Stimulated activated naive CD8-positive, alpha-beta T cell treated with anti-CD3 and anti-CD28 coated beads, Interleukin-15, Interleukin-2, amounts not matched to agents 100 U/mL and 50 U/mL, for 24 hours (primary cell): ENCODE measurements at places on chromosomes 11 and 22.

DNA sequence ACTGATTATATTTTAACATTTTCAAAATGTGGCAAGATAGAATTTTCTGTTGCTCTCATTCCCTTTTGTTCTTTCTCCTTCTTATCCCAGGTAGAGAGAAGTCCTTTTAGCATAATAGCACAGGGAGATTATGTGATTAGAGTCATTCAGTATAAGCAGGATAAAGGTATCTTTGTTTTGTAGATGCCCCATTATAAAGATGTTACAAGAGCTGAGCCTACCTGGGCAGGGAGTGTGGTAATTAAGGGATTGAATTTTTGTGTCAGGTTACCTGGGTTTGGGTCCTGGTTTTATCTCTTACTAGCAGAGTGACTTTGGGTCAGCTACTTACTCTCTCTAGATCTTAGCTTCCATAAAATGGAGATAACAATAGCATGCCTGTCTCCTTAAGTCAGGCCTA is 536.5 kb downstream of the TMEM135 start:
- DNase-seq, result no peak

DNA sequence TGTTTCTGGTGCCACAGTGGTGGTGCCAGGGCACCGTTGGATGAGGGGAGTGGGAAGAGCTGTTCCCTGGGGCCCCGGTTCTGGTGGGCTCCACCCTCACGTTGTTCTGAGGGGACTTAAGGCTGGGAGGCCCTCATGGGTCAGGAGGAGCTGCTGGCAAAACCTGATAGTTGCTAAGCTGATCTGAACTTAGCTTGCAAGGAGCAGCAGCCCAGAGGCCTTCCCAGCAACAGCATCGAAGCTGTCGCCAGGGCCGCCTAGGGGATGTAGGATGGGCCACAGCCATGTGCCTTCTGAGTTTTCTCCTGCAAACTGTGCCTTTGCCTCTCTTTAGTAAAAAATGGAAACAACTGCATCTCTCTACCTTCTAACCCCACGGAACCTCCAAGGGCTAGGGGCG is 240.2 kb downstream of the TBC1D22A start:
- DNase-seq, result no peak

DNA sequence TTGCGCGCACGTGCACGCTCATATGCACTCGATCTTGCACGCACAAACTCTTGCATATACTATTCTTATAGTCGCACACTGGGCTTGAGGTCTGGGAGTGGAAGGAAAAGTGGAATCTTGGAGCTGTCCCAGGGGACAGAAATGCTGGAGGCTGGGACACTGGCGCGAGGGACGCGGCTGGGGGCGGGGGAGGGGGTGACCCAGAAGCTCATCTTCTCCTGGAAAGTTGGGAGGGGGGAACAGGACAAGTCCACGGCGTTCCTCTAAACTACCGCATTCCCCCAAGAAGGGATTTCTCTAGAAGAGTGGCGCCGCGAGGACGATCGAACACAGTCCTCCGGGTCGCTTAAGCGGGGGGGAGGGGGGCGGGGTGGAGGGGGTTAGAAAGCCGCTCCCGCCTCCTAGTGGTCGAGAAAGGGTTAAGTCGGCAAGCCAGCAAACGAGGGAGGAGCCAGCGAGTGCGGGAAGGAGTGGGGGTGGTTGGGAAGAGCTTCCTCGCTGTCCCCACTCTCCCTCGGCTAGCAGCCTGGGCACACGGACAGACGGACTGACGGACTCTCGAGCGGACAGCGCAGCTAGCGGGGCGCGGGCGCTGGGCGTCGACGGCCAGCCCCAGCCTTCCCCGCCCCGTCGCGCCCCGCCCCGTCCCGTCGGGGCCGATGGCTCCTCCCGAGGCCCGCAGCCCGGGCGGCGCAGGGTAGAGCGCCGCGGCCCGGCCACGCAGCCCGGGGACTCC is at the start of gene RTN4RL2:
Gene RTN4RL2, plus strand, starts transcription at position 507 of the 736 bp plus-strand sequence. CDS start 338 bp downstream, outside the sequence.
- peak; percentile 68 for DNase-seq

- DNase-seq, result no peak
Measured at GRCh38 chr11:22130462-22131053, 62.3 kb upstream of the ANO5 start.

- no peak for DNase-seq
Measured at GRCh38 chr11:103851166-103851651, 185.2 kb upstream of the DDI1 start.

DNA sequence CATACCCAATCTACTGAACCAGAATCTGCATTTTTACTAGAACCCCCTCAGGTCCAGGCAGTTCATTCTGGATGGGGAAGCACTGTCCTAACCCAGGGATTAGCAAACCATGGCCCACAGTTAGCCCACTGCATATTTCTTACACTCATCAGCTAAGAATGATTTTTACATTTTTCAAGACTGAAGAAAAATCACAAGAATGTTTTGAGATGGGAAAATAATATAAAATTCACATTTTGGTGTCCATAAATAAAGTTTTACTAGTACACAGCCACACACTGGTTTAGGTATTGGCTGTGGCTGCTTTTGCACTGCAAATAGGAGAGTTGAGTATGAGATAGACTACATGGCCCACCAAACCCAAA is 59.4 kb downstream of the PPFIBP2 start:
- no peak for DNase-seq

DNA sequence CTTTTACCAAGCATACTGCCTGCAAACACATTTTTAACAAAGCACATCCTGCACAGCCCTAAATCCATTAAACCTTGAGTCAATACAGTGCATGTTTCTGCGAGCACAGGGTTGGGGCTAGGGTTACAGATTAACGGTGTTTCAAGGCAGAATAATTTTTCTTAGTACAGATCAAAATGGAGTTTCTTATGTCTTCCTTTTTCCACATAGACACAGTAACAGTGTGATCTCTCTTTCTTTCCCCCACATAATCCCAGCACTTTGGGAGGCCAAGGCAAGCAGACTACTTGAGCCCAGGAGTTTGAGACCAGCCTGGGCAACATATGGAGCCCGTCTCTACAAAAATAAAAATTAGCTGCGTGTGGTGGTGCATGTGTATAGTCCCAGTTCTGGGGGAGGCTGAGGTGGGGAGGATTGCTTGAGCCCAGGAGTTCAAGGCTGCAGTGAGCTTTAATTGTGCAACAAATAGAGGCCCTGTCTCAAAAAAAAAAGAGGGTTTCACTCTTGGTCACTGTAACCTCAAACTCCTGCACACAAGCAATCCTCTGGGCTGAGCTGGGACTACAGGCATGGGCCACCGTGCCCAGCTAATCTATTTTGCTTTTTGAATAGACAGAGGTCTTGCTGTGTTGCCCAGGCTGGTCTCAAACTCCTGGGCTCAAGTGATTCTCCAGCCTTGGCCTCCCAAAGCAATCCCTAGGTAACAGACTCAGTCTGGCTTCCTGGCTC is 19.7 kb upstream of the SLC3A2 start:
- no peak for DNase-seq

GRCh38 chr11:78733031-78733430 is 158.4 kb upstream of the NARS2 start:
- no peak for DNase-seq

- no peak for DNase-seq
Measured at GRCh38 chr11:8459711-8460399, 134.2 kb downstream of the STK33 start.

DNA sequence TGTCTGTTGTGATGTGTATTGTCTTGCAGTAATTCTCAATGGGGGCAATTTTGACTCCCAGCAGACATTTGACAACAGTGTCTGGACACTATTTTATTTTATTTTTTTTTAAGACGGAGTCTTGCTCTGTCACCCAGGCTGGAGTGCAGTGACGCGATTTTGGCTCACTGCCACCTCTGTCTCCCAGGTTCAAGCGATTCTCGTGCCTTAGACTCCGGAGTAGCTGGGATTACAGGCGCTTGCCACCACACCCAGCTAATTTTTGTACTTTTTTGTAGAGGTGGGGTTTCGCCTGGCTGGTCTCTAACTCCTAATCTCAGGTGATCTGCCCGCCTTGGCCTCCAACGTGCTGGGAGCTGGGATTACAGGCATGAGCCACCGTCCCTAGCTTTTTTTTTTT is 1.4 kb downstream of the RPS6KB2 start:
- DNase-seq, result no peak

GRCh38 chr22:41047801-41048211 is 44.6 kb upstream of the EP300 start:
- DNase-seq, result no peak

- DNase-seq, result no peak
Measured at GRCh38 chr11:88398372-88398771, 60.8 kb upstream of the CTSC start.

- no peak for DNase-seq
Measured at GRCh38 chr22:18091916-18092526, 14.2 kb downstream of the PEX26 start.

DNA sequence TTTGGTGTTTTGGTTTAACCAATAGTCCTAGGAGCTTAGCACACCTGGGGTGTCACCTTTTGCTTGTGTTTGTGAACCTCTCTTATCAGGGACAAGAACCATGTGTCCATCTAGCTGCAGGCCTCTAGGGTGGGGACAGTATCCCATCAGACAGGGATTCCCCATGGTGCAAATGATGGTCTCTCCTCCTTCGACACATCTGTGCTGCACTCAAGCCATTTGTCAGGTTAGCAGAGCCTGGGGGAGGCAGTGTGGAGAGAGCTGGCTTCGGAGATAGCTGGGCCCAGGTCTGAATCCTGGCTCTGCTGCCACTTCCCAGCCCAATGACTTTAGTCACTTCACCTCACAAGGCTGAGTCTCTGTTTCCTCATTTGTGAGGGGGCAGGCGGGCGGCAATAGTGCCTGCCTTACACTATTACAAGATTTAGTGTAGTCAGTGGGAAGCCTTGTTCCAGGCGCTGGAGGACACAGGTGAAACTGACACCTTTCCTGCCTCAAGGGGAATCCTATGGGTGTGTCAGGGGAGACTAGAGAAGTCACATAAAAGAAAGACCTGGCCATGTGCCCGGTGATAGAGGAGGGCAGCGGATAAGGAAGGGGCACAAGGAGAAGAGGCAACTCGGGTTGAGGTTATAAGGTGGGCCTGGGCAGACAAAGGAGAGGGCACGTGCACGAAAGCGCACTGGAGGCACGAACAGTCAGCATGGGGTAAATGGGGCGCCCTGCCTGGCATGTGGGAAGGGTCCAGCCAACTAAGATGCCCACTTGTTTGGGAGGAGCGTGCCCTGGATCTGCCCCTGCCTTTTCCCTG is 12.6 kb downstream of the KLHL35 start:
- DNase-seq, result no peak

- no peak for DNase-seq
Measured at GRCh38 chr11:12175694-12176241, 65.4 kb downstream of the MICAL2 start.

GRCh38 chr11:64765851-64766665 is 6.3 kb upstream of the PYGM start:
- no peak for DNase-seq

DNA sequence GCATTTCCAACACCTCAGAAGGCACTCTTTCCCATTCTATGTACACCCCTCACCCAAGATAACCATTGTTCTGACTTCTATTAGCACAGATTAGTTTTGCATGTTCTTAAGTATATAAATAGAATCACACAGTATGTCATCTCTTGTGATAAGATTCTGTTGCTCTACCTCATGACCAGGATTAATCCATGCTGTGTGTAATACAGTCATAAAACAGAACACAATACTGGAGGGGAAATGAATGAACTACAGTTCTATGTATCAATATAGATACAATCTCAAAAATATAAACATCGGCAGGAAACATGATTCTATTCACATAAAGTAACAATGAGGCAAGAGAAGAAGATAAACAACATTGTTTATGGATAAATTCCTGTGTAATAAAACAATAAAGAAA is 151.5 kb downstream of the ATG16L2 start:
- DNase-seq, result no peak

- no peak for DNase-seq
Measured at GRCh38 chr22:25645266-25645665, 80.8 kb downstream of the GRK3 start.

- no peak for DNase-seq
Measured at GRCh38 chr11:119229741-119230140, 23.6 kb downstream of the CBL start.

GRCh38 chr22:42680648-42681047 is 31.5 kb upstream of the CYB5R3 start:
- no peak for DNase-seq

GRCh38 chr11:131373095-131373725 is 2.8 kb downstream of the NTM start:
- no peak for DNase-seq

GRCh38 chr11:96204721-96205459 is 138.1 kb downstream of the MAML2 start:
- DNase-seq, result no peak

- DNase-seq, result no peak
Measured at GRCh38 chr22:23704062-23704461, 13.2 kb downstream of the RGL4 start.

DNA sequence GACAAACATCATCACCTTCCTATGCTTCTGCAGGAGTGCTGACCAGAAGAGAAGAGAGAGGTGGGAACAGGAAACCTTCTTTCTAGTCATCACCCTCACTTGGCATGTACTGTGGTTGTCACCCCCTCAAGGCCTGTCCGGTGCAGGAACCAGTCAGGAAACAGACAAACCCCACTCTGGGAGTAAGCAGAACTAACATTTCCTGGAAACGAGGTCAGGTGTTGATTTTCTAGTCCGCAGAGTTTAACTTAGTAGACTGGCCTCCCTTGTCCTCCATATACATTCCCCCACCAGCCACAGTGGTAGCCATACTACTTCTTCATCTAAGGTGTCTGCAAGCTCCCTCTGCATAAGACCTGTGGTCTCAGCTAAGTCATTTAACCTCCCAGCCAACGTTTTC is 80.7 kb upstream of the NCAM1 start:
- DNase-seq, result no peak

- peak; percentile 50 for DNase-seq
Measured at GRCh38 chr11:359181-359714, 10.1 kb upstream of the B4GALNT4 start.

DNA sequence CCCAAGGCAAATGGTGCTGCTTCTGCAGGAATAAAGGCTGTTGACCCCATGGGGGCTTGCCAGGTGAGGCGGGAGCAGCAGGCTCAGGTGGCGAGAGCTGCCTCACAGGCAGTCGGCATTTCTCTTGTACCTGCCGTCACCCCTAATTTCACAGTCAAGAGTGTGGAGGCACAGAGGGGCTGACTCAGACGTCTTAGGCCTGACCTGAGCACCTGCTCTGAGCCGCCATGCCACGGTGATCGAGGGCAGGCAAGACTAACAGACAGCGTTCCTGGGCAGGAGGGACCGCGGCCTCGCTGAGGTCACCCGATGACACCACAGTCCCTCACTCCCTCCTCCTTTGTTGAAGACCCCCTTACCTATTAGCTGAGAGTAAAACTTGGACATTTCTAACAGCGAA is 5.2 kb downstream of the ALG12 start:
- no peak for DNase-seq
